ENCODE measurements at places on chromosomes 3 and 15.

- DNase-seq = no peak
Measured at GRCh38 chr3:45596290-45596791, 1.8 kb downstream of the LIMD1 start.

- no peak for DNase-seq
Measured at GRCh38 chr3:174101244-174101643, 703.7 kb downstream of the NLGN1 start.

- DNase-seq = no peak
Measured at GRCh38 chr15:69307939-69308338, 9.2 kb downstream of the PAQR5 start.

GRCh38 chr15:71115567-71116351, 488 bp downstream of the THSD4 start:
- no peak for DNase-seq

GRCh38 chr3:33218446-33219174, at the start of gene SUSD5:
Gene SUSD5 (minus strand): TSS chr3:33218810. CDS start chr3:33218797, 13 bp downstream.
- DNase-seq = no peak

DNA sequence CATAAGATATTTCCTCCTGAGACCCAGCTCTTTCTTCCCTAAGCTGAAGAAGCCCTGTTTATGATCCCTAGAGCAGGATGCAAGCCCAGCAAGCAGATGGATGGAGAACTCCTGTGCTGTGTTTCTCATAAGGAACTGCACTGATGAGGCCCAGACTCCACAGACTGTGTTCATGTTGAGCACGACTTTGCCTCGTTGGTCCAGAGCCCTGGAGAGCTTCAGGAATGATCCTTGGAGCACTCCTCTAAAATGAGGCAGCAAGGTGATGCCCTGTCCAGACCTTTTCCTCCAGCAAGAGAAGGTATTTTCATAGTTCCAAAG, 83.8 kb downstream of the MYLK start:
- no peak for DNase-seq

- DNase-seq = no peak
Measured at GRCh38 chr15:88835119-88835518, 31.9 kb downstream of the ACAN start.
